DMS79 treated with DMSO at 0.1 percent for 48 hours (cell line): ENCODE measurements at places on chromosomes 5 and 9.
A peak's percentile ranks its signal among the peaks of the same experiment; 100 is the strongest.

GRCh38 chr5:23208959-23209431 is 298.4 kb upstream of the PRDM9 start:
- DNase-seq: peak; percentile 1

DNA sequence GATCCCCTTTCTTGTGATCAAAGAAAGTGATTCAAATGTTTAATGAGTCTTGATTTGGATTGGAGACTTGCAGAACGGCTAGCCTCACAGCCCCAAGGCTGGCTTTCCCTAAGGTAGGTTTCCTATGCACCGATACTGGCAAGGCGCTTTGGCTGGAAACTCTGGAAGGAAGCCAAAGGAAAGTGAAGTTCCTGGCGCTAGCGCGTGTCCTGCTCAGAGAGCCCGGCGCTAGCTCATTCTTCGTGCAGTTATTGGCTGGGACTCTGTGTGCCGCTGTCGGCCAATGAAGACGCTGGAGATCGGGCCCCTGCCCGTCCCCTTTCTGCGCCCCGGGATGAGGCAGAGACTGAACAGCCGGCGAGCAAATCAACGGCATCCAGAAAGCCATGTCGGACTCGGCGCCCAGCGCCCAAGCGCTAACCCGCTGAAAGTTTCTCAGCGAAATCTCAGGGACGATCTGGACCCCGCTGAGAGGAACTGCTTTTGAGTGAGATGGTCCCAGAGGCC is at the start of gene PCDHGC3:
TSS of gene PCDHGC3 (plus strand) at position 342 of the 507 bp plus-strand sequence. CDS start at position 493, 151 bp downstream.
- peak; percentile 76 for DNase-seq

DNA sequence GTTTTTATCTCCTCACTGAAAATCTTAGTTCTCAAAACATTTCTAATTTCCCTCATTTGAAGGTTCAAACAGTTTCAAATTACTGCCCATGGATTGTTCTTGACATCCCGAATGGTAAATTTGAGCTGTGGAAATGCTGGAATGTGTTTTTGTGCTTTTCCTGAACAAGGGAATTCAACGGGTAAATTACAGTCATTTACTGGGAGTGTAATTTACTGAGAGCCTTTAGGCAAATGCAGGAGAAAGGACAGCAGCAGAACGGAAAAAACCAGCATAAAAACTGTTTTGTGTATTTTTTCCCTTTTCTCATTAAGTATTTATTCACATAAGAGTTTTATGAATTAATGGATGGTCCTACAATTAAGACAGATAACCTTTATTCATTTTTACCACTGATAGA is 139.2 kb downstream of the PBX3 start:
- no peak for DNase-seq

DNA sequence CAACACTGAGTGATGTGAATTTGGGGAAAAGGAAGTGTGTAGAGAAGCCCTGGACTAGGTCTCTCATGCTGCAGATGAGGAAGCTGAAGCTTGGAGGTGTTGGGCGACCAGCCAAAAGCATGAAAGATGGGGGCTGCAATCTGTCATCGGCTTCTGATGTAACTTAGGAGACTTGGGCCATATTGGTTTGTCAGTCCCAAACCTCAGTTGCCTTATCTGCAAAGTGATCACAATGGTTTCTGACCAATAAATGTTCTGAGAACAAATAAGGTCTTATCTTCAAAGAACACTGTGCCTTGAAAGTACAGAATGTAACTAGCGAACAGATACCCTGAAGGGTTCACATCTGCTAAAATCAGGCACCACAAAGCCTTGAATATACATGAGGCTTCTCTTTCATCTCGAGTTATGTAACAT is 198.4 kb upstream of the NR3C1 start:
- DNase-seq: no peak

GRCh38 chr9:98798254-98798653 is 1.9 kb upstream of the ANKS6 start:
- no peak for DNase-seq

- no peak for DNase-seq
Measured at GRCh38 chr9:131391020-131391419, 2.9 kb upstream of the PRRC2B start.

- DNase-seq: no peak
Measured at GRCh38 chr9:4280605-4281004, 19.3 kb downstream of the GLIS3 start.

DNA sequence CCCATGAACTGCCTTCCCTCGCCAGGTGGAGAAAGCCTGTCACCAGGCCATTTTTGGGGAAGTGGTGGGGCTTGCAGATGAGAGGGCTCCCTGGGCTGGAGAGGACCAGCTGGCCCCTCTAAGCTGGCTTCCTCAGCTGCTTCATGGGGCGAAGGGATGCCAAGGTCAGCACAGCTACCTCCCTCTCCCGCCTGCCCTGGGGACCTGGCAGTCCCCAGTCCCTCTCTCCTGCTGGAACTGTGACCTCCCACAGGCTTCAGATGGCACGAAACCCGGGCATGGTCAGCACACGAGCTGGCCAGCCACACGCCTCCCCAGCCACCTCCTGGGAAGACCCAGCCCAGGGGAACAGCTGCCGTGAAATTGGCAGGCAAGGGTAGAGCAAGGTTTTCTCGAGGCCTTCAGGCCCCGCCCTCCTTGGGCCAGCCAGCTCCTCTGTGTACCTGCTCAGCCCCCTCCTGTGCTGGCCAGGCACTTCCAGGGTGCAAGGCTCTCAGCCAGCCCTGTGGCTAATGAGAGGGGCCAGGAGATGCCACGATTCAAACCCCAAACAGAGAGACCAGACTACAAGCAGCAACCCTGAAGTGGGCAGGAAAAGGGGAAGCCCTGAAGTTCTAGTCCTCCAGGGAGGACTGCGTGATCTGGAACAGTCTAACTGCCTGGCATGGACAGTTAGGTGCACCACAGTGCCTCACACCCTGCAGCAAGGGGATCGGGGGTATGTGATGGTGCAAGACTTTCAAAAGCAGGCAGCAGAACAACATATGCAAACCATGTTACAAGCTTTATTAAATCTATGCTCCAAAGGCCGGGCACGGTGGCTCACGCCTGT is 12.9 kb downstream of the PLPP7 start:
- DNase-seq: no peak

DNA sequence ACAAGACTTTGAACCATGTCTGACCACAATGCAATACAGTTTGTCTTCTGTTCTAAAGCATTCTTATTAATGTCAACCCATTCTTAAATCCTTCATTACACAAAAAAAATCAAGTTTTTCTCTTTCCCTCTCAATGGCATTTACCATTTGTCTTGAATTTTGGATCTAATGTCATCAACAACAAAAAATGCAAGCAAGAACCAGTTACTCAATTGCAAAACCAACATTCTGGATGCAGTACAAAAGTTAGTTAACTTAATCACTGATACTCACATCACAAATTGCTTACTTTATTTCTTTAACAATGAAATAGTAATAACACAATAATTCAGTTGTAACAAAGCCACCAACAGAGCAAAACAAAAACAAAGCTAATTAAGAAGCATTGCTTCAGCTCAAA is 6.0 kb downstream of the C9orf40 start:
- no peak for DNase-seq
